Stimulated activated naive CD4-positive, alpha-beta T cell treated with Interleukin-2 at 50 U/mL for 16 hours (primary cell): ENCODE measurements at places on chromosomes 7 and 10.
A peak's percentile ranks its signal among the peaks of the same experiment; 100 is the strongest.

GRCh38 chr7:133837224-133837623 lies 289.9 kb upstream of the LRGUK start:
- no peak for DNase-seq

DNA sequence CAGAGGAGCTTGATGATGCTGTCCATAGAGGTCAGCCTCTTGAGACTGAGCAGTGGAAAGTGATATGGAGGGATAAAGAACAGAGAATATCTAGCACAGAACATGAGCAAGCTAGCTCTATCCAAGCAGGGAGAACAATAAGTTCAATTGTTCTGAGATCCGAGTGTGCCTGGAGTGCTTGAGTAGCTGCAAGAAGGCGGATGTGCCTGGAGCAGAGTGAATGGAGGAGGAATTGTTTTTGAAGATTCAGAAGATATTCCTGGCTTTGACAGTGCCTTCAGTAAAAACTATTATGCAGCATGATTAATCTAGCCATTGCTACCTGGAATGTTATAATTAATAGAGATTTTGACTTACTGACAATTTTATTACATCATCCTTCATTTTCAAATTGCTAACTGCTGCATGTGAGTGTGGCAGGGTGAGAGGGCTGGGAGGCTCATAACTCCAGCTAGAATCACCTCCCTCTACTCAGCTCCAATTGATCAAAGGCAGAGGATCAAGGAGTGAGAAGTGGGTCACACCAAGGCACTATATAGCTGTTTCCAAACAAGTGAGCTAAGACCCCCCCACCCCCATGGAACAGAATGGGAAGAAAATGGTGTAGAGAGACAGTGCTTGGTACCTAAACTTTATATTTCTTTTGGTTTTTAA lies 302.8 kb downstream of the ADRA2A start:
- DNase-seq, result no peak

DNA sequence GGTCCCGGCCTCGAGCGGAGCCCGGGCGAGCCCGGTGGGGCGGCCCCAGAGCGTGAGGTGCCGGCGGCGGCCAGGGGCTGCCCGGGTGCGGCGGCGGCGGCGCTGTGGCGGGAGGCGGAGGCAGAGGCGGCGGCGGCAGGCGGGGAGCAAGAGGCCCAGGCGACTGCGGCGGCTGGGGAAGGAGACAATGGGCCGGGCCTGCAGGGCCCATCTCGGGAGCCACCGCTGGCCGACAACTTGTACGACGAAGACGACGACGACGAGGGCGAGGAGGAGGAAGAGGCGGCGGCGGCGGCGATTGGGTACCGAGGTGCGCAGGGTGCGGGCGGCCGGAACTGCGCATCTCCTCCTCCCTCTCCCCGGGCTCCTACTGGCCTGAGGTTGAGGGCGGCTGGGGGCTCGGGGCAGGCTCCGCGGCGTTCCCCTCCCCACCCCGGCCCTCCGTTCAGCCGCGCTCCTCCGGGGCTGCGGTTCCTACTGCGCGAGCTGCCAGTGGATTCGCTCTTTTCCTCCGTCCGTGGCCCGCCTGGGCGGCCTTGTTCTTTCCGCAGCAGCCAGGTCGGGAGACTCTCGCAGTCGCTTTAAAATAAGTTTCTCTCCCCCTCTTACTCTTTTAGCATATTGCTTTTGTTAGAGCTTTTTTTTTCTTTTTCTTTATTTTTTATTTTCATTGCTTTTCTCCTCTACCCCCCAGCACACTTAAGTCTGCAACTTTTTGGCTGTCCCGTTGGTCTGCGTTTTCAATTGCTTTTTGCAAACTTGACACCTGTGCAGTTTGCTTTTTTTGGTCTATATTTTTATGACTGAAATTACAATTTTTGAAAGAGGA lies 600 bp downstream of the SIRT1 start:
- DNase-seq, result peak; percentile 81

DNA sequence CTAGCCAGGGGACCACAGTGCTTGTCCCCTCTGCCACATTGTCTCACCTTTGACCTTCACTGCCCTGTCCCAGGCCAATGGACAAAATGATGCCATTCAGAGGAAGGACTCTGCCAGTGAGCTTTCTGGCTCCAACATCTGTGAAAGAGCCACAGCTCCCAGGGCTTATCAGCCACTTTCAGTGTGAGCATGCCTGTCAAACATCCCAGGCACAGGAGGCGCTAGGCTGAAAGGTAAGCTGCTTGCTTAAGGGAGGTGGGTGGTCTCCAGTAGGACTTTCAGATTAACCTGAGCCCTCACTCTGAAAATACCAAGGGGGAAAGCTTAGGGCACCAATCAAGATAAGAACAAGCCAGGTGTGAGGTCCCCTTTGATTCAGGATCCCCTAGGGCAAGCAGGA lies 59.8 kb upstream of the GDF10 start:
- no peak for DNase-seq

- no peak for DNase-seq
Observed at GRCh38 chr7:118502235-118502634, 277.7 kb downstream of the ANKRD7 start.

GRCh38 chr7:93048136-93048930 lies 69.4 kb downstream of the SAMD9 start:
- no peak for DNase-seq

DNA sequence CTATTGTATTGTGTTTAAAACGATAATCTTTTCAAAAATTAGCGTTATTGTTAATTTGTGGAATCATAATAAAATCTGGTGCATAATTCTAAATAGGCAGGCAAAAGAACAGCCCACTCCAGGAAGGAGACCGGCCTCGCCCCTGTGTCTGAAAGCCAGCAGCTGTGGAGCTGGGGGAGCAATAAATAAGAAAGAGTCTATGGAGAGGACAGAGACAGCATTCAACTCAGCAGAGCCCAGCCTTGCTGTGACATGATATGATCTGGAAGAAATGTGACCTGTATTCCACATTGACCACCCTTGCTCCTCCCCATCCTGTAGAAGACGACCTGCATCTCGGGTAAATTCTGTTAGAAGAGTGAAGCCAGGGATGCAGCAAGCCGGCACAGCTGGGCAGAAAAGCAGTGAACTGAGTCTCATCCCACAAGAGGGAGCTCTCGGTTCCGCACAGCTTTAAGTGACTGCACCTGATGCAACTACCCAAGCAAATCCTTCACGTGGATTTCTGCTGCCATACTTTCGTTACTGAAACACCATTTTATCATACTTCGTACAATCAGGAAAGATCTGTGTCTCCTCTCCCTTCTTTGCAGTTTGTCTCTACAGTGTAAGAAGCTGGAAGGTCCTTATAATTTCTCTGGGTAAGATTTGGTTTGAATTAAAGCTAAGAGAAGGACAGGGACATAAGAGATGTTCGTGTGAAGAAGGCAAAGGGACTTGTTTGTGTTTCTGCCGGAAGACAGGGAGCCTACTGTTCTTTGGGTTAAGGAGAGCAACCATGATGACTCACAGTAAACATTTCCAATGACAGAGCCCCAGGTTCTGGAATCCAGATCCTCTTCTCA lies 427.1 kb downstream of the GPAM start:
- no peak for DNase-seq

- DNase-seq, result no peak
Observed at GRCh38 chr10:131708225-131708880, 192.5 kb upstream of the PPP2R2D start.

DNA sequence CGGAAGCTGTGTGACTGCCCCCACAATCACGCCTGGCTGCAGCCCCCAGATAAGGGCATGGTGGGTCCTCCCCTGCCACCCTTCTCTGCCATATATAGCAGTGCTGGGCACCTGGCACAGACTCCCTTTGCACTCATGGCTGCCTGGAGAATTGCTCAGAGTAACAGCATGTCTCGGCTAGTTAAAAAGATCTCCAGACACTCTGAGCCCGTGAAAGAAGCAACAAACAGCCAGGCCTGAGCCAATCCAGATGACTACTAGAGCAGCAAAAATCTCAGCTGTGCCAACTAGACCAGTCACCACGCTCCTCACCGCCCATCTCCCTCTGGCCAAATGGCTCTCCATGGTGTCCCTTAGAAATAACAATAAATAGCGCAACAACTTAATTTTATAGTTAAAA lies 71.3 kb downstream of the PARD3 start:
- no peak for DNase-seq

DNA sequence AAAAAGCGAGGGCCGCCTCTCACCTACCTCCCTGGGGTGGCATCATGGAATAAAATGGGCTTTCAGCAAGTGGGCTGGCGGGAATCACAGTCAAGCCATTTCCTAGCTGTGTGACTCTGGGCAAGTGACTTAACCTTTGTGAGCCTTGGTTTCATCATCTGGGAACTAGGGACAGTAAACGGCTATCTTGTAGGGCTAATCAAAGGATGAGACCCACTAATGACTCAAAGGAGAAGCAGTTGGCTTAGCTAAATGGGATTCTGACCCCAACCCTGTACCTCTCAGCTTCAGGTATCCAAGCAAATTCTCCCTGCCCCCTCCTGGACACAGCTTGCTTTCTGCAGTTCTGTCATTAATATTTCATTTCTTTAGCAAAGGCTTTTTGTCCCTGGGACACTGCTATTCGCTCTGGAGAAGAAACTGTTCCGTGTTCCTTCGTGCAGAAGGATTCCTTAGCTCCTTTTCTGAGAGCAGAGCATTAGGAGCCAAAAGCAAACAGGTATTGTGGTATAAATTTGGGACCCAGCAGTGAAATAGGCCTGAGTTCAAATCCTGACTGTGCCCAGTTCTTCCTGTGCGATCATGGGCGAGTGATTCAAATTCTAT lies 25.9 kb downstream of the TRIM8 start:
- no peak for DNase-seq

DNA sequence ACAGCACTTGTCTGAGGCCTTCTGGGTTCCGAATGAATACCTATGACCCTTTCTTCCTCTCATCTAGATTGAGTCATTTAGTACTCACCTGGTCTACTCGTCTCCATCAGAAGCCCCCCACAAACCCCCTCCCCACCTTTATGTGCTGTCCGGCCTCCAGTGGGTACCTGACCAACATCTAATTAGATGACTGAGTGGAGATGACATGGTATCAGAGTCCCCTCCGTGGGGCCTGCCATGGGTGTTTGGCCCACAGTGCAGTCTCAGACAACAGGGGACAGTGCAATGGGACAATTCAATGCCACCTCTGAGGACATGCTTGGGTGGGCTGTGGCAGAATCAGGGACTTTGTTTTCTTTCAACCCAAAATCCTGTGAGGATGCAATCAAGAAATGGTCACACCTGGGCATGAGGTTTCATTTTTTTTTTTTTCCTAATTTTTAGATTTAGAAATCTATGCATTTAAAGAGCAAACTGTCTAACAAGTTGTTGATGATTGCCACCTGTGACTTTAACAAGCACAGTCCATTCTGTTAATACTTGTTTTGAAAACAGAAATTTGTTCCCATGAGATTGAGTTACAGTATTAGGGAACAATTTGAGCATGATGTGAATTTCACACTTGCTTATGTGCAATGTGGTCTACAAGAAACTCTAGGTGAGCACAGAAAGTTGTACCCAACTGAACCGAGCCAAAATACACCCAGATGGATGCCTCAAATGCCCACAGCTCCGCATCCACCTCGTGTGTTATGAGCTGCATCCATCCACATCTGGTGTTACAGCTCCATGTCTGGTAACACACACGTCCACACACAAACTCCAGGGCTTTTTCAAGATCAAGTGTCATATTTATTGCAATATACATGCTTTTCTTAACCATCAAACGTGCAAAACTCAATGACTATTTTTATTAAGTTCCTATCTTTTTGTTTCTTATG lies 27.5 kb downstream of the GPRIN2 start:
- DNase-seq, result no peak

- DNase-seq, result no peak
Observed at GRCh38 chr7:14021069-14021468, 31.6 kb upstream of the ETV1 start.

GRCh38 chr10:76626386-76626785 lies 1011.2 kb downstream of the KCNMA1 start:
- DNase-seq, result no peak

DNA sequence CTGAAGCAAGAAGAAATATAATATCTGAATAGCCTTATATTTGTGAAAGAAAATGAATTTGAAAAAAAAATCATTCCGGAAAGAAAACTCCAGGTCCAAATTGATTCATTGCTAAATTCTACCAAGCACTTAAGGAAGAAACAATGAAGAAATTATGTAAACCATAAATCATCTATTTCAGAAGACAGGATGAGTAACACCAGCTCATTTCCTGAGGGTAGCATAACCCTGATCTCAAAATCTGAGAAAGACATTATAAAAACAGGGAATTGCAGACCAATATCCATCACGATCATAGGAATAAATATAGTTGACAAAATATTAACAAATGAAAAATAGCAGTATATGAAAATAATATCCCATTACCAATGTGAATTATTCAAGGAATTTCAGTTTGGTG lies 70.1 kb upstream of the RAB18 start:
- DNase-seq, result no peak

GRCh38 chr10:102670871-102671434 lies 26.7 kb downstream of the TRIM8 start:
- DNase-seq, result no peak
